ENCODE measurements at places on chromosomes 3 and 15.

DNA sequence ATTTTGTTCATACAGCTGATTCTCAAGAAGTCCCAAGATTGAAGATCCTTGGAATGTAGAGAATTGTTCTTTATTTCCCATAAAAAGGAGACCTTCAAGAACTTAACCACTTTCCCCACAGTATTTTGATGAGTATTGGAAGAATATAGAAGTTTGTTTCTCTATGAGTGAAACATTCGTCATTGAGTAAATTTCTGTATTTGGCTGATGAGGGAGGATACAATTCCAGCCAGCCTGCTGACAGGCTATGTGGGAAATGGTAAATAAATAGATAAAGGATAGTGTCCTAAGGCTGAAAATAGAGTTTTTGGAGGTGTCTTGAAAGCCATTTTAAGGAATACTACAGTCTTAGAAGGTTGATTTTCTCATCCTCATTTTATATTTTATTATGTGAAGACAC lies 1076.1 kb downstream of the ROBO2 start:
- no peak for DNase-seq

DNA sequence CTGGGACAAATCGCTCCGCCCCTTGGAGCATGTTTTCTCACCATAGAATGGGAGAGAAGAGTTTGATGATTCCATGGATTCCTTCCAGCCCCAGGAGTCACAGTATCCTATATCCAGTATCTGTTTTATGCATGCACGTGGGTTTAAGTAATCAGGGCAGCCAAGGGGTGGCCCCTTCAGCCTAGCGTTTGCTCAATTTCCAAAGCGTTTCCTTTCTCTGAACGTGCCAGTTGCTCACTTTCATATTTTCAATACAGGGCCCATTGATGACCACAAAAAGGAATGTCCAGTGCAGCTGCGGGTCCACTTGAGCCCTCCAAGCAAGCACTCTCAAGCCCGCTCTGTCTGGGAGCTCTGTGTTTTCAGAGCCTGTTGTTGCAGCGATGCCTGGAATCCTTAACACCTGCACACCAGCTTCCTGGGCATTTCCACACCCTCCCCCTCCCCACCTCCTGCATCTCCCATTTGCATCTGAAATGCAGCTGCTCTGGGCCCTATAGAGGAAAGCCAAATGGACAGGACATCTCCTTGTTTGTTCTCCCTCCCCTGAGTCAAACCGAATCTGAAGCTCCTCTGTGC lies 164.3 kb upstream of the LPP start:
- DNase-seq = peak; percentile 28

GRCh38 chr3:21509731-21510470 lies 241.1 kb downstream of the ZNF385D start:
- DNase-seq = no peak

- no peak for DNase-seq
These were observed 194.7 kb downstream of the SV2B start for GRCh38 chr15:91294795-91295194.

DNA sequence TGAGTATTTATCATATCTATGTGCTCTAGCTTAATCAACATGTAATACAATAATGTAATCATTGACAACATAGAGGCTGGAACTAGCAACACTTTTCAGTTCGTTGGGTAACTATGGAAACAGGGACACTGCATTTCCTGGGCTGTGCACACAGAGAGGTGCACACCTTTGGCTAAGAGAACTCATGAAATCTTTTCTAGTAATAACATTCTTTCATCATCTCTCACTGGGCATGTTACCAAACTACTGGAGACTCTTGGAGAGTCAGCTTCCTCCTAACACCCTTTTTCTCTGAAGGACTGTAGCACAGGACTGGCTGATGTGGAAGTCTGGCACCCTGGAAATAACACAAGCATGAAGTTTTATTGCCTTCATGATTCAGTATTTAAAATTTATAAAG lies 135.6 kb downstream of the KCNMB2 start:
- DNase-seq = no peak

DNA sequence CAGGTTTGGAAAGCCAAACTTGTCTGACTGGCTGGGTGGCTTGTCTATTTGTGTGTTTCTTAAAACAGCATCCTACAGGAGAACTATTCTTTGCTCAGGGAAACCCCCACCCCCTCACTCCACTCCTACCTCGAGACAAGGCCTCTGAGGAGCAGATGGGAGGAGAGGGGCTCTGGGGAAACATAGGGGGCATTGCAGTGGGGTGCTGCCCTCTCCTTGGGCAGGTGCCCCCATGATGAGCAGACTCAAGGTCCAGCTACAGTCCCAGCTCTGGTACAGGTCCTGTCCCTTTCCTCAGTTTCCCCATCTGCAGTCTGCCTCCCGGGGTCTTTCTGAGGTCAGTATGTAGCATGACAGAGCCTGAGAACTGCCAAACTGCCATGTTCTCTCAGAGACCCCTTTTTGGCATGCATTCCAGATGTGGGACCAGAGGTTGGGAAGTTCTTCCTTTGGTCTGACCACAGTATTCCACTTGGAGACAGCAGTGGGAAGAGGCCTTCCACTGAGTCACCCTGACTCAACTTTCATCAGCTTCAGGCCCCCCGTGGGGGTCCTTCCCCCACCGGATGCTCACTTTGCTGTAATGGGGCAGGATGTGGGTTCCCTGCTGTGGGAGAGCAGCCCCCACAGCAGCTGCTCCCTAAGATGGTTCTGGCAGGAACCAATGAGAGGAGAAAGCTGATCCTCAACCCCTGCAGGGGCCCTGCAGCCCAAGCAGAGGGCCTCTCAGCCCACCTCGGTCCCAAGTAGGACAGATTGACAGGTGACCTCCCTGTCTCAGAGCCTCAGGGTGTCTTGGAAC lies 32.3 kb upstream of the CYP11A1 start:
- no peak for DNase-seq

GRCh38 chr3:100048248-100048647 lies 66.1 kb downstream of the FILIP1L start:
- no peak for DNase-seq

DNA sequence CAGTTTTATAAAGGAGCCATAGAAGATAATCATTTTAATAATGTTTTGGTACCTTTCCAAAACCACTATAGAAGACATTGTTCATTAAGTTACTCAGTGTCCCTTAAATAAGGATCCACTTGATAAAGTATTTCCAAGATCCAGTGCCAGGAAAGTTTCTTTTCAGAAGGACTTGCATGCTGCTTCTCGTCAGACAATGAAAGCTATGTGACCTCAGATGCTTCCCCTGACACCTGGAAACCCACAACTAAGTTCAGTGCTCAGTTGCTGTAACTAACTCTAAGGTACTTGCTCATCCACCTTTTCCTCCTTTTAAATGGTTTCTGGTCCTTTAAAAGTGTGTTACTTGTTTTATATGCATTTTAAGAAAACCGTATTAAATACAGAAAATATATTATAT lies 7.3 kb downstream of the SSR3 start:
- DNase-seq = no peak

GRCh38 chr3:172046268-172046915 lies 7.0 kb downstream of the FNDC3B start:
- DNase-seq = no peak

- DNase-seq = no peak
These were observed 299.9 kb downstream of the TBC1D5 start for GRCh38 chr3:17442332-17443049.

GRCh38 chr3:134460965-134461364 lies 24.8 kb downstream of the ANAPC13 start:
- no peak for DNase-seq

DNA sequence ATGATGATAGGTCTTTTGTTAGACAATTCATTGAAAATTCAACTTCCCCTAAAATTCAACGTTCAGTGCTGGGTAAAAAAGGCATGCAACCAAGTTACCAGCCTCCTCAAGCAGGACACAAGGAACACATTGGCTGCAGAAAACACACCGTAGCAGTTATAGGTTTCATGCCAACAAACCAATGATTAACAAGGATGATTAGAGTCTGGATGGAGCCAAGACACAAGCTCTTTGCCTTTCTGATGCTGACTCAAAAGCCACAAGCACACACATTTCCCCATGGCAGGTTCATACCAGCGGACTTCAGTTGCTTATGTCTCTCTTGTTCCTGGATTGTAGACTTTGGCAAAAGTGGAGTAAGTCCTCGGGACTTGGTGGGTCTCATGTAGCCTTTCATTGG lies 105.8 kb downstream of the DHX30 start:
- DNase-seq = no peak

DNA sequence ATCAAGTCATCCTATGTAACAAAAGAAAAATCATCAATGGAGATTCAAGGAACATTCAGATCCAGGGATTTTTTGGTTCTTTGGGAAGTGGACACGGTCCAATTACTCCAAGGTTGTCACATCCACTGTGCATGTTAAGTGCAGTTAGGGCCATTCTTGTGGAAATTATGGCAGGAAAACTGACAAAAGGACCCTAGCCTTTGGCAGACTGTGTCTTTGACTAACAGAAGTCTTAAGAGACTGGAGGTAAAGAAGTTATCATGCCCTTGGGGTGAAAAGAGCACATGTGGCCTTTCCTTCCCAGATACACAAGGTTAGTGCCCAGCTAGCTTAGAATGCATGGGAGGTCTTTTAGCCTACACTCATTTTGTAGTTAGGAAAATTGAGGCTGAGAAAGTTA lies 74.9 kb downstream of the MB21D2 start:
- no peak for DNase-seq

DNA sequence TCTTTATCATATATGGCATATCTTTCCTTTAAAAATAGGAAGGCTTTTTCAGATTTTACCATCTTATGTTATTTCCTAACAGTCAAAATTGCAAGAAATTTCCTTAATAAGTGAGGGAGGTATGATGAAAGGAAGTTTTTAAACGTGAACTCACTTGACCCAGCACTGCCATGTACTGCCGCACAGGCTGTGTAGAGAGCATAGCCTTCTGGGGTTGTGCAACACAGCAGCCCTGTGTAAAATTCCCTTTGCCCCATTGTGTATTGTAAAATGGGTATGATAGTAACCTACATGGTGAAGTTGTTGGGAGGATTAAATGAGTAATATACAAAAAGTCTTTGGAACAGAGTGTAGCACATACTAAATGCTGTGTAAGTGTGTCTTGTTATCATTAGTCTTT lies 78.6 kb downstream of the PEX5L start:
- peak; percentile 73 for DNase-seq

- peak; percentile 79 for DNase-seq
These were observed 20.9 kb upstream of the LARS2 start for GRCh38 chr3:45367453-45367871.

DNA sequence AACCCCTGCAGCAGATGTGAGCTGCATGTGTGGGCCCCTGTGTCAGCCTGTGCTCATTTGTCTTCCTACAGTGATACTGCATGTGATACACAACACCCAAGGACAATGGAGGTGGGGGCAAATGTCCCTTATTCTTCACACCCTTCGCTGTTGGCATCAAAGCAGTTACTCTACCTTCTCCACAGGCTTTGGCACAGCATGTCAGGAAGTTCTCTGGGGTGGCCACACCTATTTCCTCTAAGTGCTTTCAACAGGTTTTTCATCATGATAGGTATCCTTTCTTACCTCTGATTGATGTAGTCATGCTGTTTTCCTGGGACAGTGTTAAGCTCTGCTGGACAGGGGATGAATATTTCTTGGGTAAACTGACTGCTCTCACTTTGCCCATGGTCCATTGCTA lies 29.5 kb downstream of the ZNF662 start:
- DNase-seq = no peak

GRCh38 chr3:180383332-180384020 lies 218.5 kb upstream of the TTC14 start:
- DNase-seq = no peak

GRCh38 chr3:47747558-47747957 lies 34.1 kb downstream of the SMARCC1 start:
- no peak for DNase-seq

GRCh38 chr3:11522953-11523571 lies 120.7 kb downstream of the VGLL4 start:
- no peak for DNase-seq

DNA sequence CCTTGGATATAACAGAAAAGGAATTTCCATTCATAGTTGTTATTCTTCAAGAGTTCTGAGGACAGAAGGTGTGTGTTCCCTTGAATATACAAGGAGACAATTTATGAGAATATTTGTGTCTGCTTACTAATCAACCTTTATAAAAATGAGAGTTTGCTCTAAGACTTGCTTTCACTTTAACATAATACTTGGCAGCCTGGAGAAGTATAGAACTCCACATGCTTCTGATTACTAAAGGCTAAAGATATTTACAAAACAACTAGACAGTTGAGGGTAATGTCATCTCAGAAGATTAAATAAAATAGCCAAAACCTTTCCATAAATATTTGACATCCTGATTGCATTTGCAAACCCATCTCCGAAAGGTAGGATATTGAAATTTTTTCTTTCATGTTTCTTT lies 727.1 kb upstream of the NAALADL2 start:
- no peak for DNase-seq

- peak; percentile 98 for DNase-seq
These were observed 73.2 kb upstream of the DLG1 start for GRCh38 chr3:197371591-197372046.

DNA sequence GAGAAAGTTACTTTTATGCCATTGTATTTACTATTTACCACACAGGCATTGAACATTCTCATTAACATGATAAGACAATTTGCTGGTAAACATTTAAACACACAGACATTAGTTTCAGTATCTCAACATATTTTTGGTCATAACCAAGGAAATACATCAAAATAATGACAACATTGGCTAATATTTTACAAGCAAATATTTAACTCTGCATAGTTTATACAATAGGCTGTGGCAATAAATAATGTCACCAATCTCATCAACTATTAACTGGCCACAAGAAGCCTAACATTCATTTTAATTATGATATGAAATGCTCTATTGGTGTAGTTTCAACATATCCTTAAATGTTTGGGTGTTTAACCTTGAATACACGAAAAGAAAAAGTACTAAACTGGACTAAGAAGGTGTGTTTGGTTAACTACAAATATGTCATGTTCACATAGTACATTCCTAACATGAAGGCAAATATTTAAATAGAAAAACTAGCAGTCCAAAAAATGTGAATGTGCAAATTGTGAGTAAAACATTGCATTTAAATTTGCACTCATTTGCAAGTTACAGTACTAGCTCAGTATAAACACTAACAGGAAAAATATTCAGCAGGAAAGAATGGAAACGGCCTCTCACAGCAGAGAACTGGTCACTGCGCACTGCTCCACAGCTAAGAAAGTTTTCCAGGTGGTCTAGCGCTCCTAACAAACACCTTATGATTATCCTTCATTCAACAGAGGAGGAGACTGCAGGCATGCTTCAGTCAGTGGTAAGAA lies 106.6 kb downstream of the GLDN start:
- DNase-seq = no peak

GRCh38 chr3:139326707-139327106 lies 17.1 kb upstream of the MRPS22 start:
- peak; percentile 18 for DNase-seq

GRCh38 chr3:15387735-15388134 lies 39.6 kb downstream of the METTL6 start:
- no peak for DNase-seq

GRCh38 chr15:41513506-41514227 lies at the start of gene LTK:
Gene LTK, minus strand, starts transcription at chr15:41513827. Its CDS starts 118 bp downstream, at chr15:41513709.
- DNase-seq = peak; percentile 93

DNA sequence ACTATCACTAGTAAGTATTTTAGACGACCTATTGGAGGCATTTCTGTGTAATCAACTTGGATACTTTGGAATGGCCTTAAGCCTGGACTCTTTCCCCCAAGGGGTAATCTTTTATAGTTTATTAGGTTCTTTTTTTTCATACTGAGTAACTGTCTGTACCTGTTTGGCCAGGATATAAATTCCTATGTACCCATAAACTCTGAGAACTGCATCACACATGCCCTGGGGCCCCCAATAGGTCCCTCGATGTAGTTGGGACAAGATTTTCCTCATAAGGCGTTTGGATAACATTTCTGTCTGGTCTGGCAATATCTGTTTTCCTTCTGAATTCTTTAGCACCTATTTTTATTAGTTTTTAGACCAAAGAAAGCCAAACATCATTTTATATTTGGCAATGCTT lies 86.4 kb upstream of the WNT7A start:
- DNase-seq = no peak

All from NCI-H82 (cell line).